ENCODE measurements at places on chromosomes 16 and 17.

DNA sequence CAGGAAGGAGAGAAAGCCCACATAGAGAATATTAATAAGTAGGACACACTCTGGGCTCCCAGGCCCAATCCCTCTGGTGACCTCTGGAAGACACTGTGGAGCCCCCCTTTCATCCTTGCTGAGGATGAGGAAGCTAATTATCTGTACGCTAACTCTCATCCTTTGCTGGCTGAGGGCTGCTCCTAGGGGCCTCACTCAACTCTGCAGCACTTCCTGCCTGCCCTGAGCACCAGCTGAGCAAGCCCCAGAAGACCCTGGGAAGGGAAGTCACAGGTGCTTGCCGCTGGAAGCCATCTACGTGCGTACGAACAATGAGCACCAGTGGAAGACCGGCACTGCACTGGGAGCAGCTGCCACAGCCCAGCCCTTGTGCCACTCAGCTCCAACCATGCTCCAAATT, 145.8 kb upstream of the CDH5 start:
- no peak for DNase-seq

DNA sequence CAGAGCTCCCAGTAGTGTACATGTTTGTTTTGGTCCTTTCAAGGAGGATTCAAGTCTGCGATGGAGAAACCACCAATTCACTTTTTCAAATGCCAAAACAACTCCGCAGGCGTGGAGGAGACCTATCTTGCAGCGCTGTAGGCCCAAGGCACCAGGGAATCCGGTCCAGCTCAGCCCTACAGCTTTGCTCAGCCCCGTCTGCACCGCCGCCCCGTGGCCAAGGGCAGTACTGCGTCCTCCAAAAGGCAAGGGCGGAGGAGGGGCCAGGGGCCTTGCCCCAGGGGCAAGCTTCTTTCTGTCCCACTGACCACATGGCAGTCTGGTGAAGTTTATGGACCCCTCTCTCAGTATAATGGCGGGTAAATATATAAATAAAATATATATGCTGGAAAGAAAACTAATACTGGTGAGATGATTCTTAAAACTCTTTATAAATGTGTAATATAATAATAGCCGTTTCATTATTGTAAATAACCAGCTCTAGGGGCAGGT, 709 bp upstream of the CD300LG start:
- DNase-seq, result peak; percentile 70

GRCh38 chr17:4150096-4150495, 7.1 kb downstream of the CYB5D2 start:
- DNase-seq, result no peak

- DNase-seq, result no peak
Observed at GRCh38 chr16:2765462-2766404, 11.3 kb downstream of the ELOB start.

GRCh38 chr16:53111078-53111791, 56.4 kb downstream of the CHD9 start:
- peak; percentile 58 for DNase-seq

- DNase-seq, result no peak
Observed at GRCh38 chr17:42429726-42430447, 6.8 kb upstream of the CAVIN1 start.

DNA sequence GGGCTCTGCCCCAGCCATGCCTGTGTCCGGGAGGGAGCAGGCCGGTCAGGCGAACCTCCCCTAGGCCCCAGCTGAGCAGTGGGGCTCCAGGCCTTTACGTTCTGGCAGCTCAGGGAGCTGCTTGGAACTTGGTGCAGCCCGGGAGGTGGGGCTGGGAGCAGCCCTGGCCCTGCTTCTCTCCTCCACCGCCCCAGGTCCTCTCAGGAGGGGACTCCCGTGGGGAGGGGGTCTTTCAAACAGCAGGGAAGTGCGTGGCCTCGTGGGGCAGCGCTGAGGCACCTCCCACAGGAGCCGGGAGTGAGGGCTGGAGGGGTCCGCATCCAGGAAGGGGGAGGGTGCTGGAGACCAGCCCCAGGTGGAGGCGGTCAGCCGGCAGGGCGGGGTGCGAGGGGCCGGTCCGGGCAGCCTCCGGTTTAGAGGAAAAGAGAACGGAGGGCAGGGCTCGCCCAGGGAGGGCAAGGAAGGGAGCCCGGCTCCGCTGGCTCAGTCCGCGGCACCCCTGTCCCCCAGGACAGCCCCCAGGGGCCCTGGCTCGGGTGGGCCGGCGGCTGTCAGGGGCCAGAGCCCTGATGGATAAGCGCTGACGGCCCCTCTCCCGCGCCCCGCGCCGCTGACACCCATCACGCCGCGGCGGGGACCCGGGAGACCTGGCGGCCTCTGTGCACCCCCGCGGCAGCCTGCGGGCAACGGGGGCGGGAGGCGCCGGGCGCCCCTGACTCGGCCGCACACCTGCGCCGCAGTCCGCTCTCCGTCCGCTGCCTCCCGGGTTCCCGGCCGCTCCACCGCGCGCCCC, 587 bp upstream of the PRR35 start:
- DNase-seq, result no peak

DNA sequence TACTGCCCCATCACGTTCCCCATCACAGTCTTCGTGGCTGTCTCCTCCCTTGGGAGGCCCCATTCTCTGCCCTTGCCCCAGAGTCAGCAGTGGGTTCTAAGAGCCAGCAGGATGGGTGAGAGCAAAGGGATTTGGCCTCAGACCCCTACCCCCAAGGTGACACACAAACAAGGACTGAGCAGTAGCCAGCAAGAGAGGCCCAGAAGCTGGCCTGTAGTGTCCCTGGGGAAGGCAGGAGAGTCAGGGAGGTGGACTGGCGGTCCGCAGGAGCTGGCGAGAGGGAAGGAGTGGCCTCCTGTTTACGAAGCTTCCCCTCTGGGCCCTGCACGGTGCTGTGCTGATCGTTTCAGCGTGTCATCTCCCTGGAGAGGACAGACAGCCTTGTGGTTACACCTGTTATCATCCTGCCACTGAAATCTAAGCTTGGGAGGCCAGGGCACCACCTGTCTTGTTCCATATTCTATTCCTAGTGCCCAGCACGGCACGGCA, 8.4 kb downstream of the WDR81 start:
- no peak for DNase-seq

DNA sequence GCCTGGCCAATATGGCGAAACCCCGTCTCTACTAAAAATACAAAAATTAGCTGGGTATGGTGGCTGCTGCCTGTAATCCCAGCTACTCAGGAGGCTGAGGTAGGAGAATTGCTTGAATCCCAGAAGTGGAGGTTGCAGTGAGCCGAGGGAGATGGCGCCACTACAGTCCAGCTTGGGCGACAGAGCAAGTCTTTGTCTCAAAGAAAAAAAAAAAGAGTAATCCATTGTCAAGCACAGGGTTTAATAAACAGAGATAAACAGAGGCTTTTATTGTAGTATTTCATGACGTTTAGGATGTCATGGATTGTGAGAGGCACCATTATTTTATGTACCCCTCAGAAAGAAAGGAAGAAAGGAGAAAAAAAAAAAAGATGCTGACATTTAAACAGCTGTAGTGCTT, 75.2 kb upstream of the RNU2-1 start:
- DNase-seq, result no peak

- DNase-seq, result no peak
Observed at GRCh38 chr17:60362329-60362728, 29.6 kb downstream of the USP32 start.

DNA sequence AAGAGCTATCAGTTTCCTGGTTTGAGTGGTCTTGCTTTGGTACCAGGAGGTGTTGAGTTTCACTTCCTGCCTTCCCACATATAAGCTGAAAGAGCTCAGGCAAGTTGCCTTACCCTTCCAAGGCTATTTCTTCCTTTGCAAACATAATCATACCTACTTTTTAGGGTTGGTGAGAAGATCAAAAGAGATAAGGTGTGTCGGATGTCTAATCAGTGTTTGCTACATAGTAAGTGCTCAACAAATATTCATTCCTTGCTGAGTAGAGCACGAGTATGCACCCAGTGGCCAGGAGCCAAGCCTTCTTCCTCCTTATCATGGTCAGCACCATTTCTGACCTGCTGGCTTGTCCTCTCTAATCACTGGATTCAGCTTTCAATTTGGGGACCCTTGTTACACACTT, 12.7 kb upstream of the TMEM98 start:
- DNase-seq, result no peak

All from AG10803 (cell line).